ENCODE measurements at places on chromosomes 5 and 9.

GRCh38 chr5:162190-162564 is 29.1 kb upstream of the LRRC14B start:
- H3K27ac ChIP-seq: no peak overlapping the region
- no peaks in the 10 kb centered on the region for H3K4me1 ChIP-seq
- H3K36me3 ChIP-seq: no peaks in the 10 kb centered on the region
- DNase-seq: no peak
- no peak overlapping the region for H3K4me3 ChIP-seq
- no peaks in the 10 kb centered on the region for H3K27me3 ChIP-seq

DNA sequence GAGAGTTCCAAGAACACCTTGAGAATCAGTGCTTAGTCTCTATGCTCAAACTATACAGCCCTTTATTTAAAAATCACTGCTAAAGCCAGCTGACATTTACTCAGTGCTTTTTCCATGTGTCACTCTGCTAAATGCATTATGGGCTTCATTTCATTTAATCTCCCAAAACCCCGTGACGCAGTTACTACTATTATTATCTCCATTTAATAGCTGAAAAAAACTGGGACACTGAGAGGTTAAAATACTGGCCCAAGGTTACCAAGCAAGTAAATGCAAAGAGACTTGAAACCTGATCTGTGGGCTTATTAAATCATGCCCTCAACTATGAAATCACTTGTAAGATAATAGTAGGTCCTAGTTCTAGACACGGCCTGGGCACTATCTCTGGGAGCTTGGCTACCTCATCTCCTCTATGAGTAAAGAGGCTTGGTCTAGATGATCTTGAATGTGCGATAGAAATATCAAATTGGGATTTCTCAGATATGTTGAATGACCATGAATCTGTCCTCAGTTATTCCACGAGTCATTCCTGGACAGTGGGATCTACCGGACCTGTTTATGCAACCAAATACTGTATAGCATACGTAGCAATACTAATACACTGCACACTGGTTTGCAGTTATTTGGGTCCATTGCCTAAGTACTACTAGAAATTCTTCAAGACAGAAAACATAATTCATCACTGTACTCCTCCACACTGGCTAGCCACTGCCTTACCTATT is 32.3 kb downstream of the MARCHF11 start:
- H3K36me3 ChIP-seq: no peaks in the 10 kb centered on the region
- no peak overlapping the region for H3K27ac ChIP-seq
- no peaks in the 10 kb centered on the region for H3K27me3 ChIP-seq
- H3K4me1 ChIP-seq: no peaks in the 10 kb centered on the region
- H3K4me3 ChIP-seq: no peak overlapping the region
- no peak for DNase-seq

DNA sequence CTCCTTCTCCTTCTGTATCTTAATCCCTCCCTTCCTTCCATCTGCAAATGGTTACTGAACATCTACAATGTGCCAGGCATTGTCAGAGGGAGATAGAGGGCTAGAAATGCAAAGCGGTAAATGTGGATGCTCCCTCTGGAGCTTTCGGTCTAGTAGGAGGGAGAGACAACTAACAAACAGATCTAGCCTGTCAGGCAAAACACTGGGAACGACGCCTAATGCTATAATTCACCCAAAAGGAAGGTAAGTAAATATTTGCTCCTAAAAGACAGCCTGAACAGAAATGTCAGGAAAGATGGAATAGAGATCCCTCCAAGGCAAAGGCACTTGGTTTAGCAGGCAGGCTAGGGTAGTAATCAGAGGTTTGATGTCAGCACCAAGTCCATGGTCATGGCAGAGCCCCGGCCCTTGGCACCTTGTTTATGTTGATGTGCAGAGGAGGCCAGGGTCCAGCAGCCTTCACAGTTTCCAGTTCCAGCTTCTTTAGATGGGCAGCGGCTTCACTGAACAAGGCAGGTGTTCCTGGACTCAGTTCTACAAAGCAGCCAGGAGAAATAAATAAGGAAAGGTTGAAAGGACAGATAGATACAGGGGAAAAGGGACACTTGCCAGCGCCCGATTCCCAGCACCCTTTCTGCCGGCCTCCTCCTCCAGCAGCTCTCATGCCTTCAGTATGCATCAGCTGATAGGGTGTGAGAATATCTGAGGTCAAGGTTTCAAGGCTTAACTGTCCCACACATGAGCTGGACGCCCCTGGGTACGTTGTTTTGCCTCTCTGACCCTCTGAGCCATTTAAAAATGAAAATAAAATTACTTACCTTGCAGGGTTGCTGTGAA is 46.5 kb upstream of the FRRS1L start:
- H3K4me3 ChIP-seq: no peak overlapping the region
- no peaks in the 10 kb centered on the region for H3K27me3 ChIP-seq
- H3K27ac ChIP-seq: no peak overlapping the region
- H3K36me3 ChIP-seq: no peaks in the 10 kb centered on the region
- no peak for DNase-seq

DNA sequence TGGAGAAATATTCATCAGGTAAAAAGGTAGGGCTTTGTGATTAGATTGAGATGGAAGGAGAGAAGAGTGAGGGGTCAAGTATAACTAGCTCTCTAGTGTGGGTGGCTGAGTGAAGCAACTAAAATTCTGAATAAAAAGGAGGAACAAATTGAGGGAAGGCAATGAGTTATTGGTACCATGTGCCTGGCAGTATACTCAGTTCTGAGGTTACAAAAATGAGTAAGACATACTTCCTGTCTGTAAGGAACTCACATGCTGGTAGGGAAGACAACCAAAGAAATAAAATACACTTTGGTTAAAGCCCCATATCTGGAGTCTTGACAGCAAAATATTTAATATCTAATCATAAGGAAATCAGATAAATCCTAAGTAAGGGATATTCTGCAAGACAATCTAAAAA is 476.8 kb upstream of the C9orf72 start:
- no peak overlapping the region for H3K4me3 ChIP-seq
- no peak overlapping the region for H3K27ac ChIP-seq
- DNase-seq: no peak
- no peaks in the 10 kb centered on the region for H3K4me1 ChIP-seq
- H3K36me3 ChIP-seq: no peaks in the 10 kb centered on the region
- H3K27me3 ChIP-seq: no peaks in the 10 kb centered on the region

- no peak overlapping the region for H3K4me3 ChIP-seq
- no peaks in the 10 kb centered on the region for H3K36me3 ChIP-seq
- H3K27ac ChIP-seq: no peak overlapping the region
- DNase-seq: no peak
- no peaks in the 10 kb centered on the region for H3K27me3 ChIP-seq
- no peaks in the 10 kb centered on the region for H3K4me1 ChIP-seq
These were observed 452.1 kb downstream of the EFNA5 start for GRCh38 chr5:107218457-107219193.

DNA sequence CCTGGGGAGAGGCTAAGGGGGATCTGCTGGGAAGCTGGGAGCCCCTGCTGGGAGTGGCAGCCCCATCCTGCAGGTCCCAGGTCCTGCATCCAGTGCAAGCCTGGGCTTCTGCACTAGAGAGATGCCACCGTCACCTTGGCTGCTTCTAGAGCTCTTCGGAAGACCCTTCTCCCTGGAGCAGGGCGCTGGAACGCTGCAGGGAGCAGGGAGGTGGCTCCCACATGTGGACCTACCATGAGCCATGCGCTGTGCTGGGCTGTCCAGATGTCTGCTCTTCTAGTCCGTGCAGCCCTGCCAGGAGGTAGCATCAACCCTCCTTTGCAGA is 90.9 kb upstream of the PHYKPL start:
- no peak overlapping the region for H3K4me3 ChIP-seq
- H3K27ac ChIP-seq: no peak overlapping the region
- DNase-seq: no peak
- no peaks in the 10 kb centered on the region for H3K27me3 ChIP-seq
- no peaks in the 10 kb centered on the region for H3K36me3 ChIP-seq
